ENCODE measurements at places on chromosomes 12 and 14.

GRCh38 chr14:81402123-81402495 is 2.0 kb upstream of the STON2 start:
- DNase-seq: no peak

DNA sequence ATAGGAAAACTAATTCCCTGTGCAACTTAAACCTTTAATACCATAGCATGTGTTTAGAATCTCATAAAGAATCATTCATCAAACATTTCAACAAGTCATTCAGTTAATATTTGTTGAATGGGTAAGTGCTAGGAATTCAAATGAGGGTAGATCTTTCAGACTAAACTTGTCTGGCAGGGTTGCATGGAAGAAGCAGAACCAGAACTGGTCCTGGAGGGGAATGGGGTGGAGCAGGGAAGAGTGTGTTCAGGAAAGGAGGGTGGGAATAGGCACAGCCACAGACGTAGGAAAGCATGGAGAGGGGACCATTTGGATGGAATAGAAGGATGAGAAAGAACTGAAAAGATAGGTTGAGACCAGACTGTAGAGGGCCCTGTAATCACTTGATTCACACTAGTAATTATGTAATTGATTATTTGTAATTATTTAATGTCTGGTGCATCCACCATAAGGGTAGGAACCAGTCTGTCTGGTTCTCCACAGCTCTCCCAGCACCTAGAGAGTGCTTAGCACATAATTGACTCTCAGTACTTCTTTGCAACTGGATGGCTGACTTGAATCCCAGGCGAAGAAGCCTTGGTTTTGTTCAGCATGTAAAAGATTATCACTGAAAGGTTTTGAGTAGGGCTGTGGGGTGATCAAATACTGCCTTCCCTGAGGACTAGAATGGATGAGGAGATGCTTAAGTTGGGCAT is 3.0 kb upstream of the MAP3K9 start:
- no peak for DNase-seq

DNA sequence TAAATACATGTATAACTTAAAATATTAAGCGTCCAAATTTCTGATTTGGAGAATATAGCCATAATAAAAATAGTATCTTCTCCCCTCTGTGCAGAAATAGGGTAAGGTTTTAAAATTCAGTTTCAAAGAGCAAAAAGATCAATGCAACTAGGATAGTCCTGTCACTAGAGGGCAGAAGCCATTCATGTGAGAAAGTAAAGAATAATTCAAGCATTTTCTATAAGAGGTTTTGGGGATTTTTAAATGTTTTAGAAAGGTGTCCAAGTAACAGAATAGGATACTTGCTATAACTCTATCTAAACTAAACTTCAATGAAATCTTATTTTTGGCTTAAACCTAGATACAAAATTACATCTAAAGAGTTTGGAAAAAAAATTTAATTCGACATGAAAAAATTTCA is 50.3 kb downstream of the ADAMTS20 start:
- DNase-seq: no peak

- peak; percentile 41 for DNase-seq
Observed at GRCh38 chr12:54596526-54596946, 8.1 kb upstream of the PPP1R1A start.

GRCh38 chr12:121424624-121424975 is 24.7 kb downstream of the RNF34 start:
- no peak for DNase-seq

DNA sequence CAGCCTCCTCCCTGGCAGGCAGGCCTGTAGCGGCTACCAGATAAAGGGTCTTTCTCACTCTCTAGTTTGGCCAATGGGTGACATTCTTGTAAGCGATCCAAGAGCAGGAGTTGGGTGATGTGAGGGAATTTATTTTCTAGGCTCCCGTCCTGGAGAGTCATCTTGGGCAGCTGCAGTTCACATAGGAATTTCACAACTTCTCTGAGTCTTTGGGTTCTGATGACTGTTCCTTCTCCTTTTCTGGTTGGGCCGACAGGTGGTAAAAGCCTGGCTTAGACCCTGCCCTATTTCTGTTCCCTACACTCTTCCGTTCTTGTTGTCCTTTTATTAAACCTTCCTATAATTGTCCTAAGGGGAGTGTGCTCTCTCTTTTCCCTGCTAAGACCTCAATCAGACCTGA is 42.6 kb upstream of the POC1B start:
- no peak for DNase-seq

- DNase-seq: no peak
Observed at GRCh38 chr12:89833337-89834252, 125.0 kb upstream of the ATP2B1 start.

DNA sequence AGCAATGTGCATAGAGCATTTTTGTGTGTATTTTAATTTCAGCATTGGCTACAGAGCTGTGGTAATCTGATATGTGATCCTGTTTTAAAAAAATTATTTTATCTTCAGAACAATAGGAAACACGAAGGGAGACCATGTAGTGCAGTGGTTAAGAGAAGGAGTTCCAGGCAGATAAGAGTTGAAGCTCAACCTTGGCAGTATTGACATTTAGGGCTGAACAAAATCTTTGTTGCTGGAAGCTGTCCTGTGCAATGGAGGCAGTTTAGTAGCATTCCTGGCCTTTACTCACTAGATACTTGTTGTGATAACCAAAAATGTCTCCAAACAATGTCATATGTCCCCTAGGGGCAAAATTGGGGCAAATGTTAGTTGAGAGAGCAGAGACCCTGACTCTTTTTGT is 59.2 kb downstream of the CHST11 start:
- no peak for DNase-seq

GRCh38 chr12:117093918-117094630 is 5.1 kb downstream of the TESC start:
- DNase-seq: no peak

DNA sequence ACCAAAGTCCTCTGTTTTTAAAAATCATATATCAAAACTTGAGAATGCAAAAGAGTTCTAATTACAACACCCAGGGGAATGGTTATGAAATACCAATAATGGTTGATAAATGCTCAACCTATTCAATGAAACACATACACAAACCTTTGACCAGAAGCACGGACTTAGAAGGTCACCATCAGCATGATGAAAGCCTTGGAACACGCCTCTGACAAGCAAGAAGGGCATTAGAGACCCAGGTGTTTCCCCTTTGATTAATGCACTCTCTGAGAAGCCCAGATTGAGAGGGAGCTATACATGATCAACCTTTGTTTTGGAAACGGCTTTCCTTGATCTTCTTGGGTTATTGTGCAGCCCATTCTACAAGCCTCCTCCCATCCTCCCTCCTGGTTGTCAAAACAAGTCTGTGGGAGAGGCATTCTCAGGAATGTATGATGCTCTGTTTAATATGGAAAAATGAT is 69.0 kb downstream of the ZFP36L1 start:
- DNase-seq: no peak

GRCh38 chr12:121918679-121919038 is 267 bp downstream of the CFAP251 start:
- DNase-seq: no peak

DNA sequence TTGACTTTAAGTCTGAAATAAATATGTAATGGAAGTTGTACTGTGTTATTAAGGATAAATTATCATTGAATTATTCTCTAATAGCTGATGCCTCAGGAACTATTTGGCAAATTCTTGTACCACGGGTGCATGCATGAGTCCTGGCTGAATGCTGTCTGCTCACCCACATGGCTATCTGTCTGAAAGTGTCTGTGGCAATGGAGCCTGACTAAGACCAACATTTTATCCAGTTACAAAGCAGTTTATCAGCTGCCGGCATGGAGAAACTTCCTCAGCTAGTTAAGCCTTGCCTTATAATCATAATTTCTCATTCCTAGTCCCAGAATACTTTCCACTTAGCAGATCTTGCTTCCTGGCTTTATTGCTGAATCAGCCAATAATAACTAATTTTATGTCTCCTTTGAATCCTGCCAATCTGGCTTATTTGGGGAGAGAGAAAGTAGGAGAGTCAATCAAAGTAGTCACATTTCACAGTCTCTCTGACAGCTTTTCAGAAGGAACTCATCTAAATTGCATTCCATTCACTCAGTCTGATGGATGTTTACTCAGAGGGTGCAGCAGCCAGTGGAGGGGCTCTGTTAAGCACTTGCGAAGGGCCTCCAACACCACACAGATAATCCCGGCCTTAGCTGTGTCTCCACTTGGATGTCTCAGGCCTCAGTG is 280.6 kb upstream of the CLEC14A start:
- no peak for DNase-seq

- no peak for DNase-seq
Observed at GRCh38 chr14:104794099-104794498, 1.4 kb downstream of the AKT1 start.

DNA sequence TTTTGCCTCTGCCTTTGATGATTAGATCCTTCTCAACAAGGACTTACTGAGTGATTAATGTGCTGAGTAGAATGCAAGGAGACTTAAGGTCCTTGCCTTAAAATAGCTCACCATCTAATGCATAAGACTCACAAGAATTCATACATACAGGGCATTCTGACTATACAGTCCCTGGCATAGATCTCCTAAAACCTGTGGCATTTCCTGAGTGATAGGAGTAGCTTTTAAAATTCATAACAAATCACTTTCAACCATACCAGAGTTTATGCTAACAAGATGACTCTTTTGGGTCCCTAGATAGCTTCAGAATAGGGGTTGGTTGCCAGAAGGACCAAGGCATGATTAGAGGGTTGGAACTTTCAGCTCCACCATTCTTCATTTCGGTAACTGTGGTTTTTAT is 48.8 kb downstream of the STXBP6 start:
- no peak for DNase-seq

DNA sequence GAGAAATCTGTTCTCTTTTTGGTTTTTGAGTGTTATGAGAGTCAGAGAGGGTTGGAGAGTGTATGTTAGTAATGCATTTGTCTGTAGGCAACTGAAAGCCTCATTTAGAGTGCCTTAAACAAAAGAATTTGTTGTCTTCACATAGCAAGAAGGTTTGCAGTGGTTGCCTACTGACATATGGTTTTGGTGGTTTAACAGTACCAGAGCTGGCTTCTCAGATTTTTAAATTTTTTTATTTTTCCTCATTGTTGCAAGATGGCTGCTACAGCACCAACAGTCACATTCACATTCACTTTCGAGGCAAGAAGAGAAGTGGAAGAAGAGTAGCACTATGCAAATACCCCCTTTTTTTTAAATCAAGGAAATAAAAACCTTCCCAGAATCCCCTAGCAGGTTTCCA is 106.5 kb downstream of the ADCK1 start:
- DNase-seq: no peak

DNA sequence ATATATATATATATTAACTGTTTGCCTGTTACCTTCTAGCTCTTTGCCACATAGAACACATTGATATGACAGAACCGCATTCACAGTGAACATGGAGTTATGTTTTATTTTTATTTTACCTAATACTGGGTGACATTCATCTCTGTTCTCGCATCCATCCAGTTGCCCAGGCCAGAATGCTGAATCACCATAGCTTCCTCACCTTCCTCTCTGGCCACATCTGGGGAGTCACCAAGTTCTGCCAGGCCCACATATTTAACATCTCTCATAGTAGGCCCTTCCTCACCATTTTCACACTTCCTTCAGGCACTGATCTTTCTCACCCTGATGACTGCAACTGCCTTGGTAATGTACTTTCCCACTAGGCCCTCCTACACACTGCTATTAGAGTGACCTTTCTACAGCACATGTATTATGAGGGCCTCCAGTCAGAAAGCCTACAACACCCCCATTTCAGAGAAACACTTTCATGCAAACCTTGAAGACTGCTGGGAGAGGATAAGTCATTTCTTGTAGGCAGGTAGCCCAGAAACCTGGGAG is 106.8 kb downstream of the LGR5 start:
- no peak for DNase-seq

GRCh38 chr14:44777584-44777983 is 184.2 kb downstream of the KLHL28 start:
- DNase-seq: no peak

GRCh38 chr14:31084385-31084784 is 58.2 kb upstream of the STRN3 start:
- no peak for DNase-seq

DNA sequence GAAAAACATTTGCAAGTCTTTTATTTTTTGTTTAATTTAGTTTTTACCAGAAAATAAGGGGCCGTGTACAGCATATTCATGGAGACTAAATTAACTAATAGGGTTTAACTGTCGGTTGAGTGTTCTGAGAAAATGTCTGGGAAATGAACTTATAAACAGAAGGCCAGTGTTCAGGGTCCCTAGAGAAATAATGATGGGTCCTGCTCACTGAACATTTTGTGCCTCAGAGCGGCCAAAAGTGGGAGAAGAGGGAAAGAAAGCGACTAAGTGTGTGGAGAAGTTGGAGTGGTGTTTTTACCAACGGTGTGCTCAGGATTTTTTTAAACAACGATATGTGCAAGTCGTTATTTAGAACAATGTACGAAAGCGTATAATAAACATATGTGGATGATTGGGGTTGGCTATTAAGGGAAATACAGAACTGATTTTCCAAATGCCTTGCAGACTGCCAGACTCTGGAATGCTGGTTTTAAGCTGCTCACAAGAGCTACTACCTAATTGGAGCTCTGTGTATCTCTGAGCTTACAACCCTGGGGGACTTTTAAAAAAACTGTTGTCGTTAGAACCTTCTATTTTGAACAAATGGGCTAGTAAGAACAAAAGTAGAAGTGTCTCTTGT is 166.7 kb downstream of the SLC38A4 start:
- no peak for DNase-seq

DNA sequence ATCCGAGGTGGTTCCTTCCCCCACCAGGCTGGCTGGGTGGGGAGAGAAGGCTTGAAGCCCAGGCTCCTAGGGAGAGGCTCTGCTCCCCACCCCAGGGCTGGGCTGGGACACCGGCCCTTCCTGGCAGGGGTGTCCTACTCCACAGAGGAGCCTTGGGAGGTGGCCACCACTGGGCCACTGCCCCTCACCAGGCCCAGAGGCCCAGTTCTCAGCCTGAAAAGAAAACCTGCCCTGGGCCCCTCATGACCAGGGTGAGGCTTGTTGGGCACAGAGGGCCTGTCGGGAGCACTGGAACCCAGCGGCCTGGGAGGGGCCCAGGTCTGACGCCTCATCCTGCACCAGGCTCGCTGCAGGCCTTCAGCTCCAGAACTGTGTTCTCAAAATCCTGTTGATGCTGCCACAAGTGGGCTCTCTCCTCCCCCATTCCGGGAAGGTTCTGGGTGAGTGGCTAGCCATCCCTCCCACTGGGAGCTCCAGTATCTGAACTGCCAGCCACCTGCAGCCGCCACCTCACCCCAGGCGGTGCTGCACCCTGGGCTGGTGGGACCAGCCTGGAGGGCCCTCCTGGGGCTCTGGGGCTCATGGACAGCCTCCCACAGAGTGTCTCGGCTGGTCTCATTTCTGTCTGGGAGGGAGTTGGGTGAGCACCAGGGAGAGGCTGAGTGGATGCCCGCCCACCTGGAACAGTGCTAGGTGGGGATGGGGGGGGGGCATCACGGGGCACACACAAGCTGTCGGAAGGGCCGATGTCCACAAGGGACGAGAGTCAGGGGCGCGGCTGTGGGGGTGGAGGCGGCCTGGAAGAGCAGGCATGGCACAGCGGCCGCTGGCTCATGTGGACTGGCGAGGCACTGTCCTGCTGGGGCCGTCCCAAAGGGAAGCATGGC is 11.8 kb downstream of the BAG5 start:
- peak; percentile 32 for DNase-seq

GRCh38 chr14:101733211-101733610 is 28.3 kb upstream of the PPP2R5C start:
- DNase-seq: no peak

- DNase-seq: no peak
Observed at GRCh38 chr12:63826006-63826585, 18.4 kb upstream of the SRGAP1 start.

Data from C1 segment of cervical spinal cord (tissue), 14 donors.